Foreskin fibroblast (primary cell): ENCODE measurements at places on chromosomes 1 and 21.

GRCh38 chr1:12692967-12693782 is 22.7 kb upstream of the AADACL3 start:
- DNase-seq: no peak

GRCh38 chr21:45439161-45439872 is 34.4 kb downstream of the COL18A1 start:
- peak; percentile 87 for DNase-seq

DNA sequence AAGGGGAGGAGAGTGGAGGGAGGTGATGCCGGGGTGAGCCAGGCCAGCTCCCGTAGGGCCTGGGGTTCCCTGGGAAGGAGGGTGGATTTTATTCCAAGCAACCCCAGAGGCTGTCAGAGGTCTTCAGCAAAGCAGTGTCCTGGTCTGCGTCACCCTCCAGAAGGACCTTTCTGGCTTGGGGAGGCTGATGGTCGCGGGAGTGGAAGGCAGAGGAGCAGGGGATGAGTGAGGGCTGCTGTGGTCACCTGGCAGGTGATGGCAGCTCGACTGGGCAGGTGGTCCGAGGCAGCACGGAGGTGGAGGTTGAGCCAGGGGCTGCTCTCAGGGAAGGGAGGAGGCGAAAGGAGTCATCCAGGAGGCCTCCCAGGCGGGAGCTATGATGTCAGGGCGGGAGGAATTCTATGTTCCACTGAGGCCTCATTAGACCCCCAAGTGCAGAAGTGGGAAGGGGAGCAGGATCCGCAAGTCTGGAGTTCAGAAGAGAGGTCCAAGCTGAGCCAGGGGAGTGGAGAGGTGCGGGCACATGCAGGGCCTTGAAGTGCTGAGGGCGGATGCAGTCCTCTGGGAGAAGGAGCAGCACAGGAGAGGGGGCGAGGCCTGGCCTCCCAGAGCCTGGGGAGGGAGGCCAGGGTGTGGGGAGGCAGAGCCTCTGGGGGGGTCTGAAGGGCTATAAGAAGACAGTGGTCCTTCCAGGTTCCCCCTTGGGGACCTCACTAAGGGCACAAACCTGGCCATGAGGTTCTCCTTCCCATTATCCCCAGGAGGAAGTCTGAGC is 33.3 kb downstream of the BMP8A start:
- DNase-seq: no peak

DNA sequence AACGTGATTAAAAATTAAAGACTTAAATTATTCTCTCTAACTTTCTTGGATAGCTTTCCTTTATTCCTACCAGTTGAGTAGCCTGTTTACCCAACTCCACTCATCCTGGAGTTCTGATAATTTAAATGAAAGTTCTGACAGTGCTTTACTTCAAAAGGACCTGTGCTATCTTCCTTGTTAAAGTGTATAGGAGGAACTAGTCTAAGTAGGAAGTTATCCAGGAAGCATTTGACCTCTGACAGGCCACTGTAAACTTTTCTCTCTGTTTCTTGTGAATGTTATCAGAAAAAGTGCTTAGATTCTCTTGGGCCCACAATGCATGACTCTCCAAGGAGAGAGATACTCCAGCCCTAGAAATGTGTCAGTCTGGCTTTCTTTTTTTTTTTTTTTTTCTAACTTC is 9.2 kb downstream of the UAP1 start:
- DNase-seq: no peak

- peak; percentile 63 for DNase-seq
These were observed 89.9 kb upstream of the SSX2IP start for GRCh38 chr1:84780000-84780716.

DNA sequence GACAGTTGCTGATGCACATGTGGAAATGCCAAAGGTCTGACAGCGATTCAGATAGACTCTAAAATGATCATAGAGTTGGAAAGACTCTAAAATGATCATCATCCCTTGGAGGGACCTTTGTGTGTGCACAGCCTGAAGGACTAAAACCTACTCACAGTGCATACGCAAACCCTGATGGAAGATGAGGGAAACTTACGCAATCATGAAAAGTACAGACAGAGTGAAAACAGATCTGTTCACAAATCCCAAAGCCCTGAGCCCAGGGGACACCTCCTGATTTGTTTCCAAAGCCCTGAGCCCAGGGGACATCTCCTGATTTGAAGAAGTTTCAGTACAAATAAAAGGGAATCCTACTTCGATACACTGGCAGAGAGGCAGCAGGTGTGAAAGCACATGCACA is 79.3 kb upstream of the PROX1 start:
- DNase-seq: no peak

DNA sequence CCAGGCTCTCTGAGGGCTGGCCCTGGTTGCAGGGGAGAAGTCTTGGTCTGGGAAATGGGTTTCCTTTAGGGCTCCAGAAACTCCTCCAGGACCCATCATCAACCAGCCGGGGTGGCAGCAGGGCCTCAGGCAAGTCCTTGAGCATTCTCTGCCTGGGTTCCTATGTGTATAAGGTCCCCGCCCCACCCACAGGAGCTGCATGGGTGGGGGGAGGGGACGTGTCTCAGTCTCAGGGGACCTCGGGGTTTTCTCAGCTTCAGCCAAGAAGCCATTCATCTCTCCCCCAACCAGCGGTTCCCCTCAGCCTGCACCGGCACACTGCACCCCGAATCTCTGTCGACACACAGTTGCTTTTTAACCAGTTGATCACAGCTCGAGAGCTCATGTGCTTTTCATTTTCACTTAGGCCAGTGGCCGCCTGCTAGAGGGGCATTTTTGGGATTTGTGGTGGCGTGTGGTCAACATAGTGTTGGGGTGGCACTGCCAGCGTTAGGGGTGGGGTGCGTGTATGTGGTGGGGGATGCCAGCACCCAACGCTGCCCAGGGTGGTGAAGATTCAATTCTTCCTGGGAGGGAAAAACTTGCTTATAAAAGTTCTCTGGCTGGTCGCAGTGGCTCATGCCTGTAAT is 6.5 kb downstream of the RUNX3 start:
- no peak for DNase-seq

DNA sequence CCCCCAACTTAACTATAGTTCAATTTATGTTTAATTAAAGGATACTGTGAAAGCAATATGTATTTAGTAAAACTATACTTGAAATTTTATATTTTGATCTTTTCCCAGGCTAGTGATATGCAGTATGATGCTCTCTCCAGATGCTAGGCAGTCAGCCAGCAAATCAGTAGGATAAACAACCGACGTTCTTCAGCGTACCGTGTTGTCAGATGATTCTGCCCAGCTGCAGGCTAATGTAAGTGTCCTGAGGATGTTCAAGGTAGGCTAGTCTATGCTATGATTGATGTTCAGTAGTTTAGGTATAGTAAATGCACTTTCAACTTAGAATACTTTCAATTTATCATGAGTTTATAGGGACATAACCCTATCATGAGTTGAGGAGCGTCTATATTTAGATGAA is 762.6 kb downstream of the MRPL39 start:
- DNase-seq: no peak

- DNase-seq: peak; percentile 51
These were observed 27.8 kb upstream of the CD84 start for GRCh38 chr1:160607011-160607671.

GRCh38 chr1:72530646-72531045 is 248.3 kb upstream of the NEGR1 start:
- no peak for DNase-seq

DNA sequence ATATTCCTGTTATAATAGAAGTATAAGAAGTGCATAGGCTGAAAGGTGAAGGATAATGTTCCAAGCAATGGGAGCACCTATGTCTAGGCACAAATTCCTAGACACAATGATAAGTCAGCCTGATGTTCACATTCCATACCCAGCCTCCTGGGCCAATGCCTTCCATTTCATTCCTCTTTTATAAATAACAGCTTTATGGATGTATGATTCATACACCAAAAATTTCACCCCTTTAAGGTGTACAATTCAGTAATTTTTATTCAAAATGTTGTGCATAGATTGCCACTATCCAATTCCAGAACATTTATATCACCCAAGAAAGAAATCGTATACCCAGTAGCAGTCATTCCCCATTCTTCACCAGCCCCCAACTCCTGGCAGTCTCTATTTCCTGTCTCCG is 118.8 kb downstream of the BRINP2 start:
- no peak for DNase-seq

DNA sequence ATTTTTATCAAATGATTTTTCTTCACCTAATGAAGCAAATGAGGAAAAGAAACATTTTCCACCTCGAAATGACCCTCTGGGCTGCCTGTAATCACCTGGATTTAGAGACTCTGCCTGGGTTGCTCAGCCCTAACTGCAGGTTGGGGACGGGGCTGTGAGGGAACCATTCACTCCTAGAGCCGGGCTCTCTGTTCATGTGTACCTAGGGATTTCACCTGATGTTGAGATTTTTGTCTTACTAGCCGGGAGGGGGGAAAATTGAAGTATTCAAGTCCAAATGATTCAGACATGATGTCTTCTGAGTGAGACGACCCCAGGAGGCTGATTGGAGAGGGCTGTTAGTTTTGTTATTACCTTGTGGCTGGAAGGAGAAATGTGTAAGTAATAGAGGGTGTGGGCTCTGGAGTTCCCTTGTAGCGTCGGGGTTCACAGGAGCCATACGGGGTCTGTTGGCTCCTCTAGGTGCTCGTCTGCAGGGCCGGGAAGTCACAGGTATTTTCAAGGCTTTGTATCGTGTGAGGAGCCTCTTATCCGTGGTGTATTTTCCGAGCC is 42.3 kb upstream of the PWP2 start:
- no peak for DNase-seq

DNA sequence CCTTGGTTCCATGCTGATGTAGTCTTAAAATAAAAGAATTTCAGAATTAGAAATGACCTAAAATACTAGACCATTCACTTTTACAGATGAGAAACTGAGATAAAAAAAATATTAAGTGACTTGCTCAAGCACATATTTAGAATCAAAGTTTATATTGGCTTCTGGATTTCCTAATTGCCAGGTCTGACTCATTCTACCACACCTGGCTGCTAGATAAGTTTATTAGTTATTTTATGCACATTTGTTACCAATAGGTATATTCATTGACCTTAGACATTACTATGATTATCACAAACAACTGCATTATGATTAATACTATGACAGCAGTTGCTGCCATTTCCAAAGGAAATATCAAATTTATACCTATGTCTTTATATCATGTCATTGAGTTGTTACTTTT is 497.5 kb downstream of the RWDD3 start:
- no peak for DNase-seq

DNA sequence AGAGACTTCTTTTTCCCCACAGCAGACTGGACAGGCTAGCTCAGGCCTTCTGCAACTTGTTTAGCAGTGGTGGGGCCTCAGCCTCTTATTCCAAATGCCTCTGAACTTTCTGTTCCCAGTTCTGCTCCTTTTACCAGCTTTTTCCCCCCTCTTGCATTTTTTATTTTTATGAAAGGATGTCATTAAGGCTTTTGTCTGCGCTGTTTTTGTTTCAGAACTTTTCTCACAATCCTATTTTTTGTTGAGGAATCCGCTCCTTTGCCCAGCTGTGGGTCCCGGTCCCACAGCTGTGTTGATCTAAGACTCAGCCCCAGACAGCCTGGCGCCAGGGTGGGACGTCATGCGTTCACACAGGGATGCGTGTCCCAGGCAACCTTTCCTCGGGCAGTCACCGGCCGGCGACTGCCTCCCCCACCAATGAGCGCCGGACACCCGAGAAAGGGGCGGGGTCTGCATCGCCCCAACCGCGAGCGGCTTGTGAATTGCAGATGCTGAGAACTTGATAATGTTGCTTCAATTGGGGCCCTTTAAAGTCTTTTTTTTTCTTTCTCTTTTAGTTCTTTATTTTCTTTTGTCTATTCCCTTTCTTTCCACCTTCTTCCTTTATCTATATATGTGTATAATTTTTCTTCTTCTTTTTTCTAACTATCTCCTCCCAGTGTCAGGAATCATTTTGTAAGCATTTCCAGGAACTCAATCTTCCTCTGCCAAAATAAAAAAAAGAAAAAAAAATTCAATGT is 3.0 kb upstream of the ID3 start:
- peak; percentile 99 for DNase-seq

GRCh38 chr1:168431882-168432281 is 111.9 kb downstream of the XCL2 start:
- no peak for DNase-seq

GRCh38 chr1:67338642-67339041 is 31.0 kb downstream of the IL12RB2 start:
- peak; percentile 10 for DNase-seq

DNA sequence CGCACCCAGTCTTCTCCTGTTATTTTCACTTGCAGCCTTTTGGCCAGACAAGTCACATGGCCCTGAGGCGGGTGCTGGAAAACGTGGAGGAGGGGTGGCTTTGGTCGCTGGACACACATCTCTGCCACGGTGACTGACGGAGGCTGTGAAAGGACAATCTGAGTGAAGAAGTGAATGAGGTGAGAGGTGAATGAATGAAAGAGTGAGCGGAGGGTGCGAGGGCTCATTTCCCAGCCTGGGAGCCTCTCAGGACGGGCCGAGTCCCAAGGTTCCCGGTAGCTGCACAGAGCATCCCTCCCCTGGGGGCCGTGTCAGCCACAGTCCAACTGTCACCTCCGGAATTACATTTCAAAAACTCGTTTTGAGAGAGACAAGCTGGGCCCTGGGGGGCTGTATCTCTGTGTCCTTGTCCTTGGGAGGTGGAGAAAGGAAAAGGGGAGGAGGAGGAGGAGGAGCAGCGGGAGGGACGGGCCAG is 89.6 kb downstream of the UBIAD1 start:
- no peak for DNase-seq

GRCh38 chr1:24900985-24901781 is 28.9 kb downstream of the RUNX3 start:
- DNase-seq: no peak

- DNase-seq: peak; percentile 21
These were observed 647.2 kb upstream of the CXADR start for GRCh38 chr21:16865632-16866031.

- DNase-seq: no peak
These were observed 65.2 kb downstream of the FCRL5 start for GRCh38 chr1:157487096-157487495.

- no peak for DNase-seq
These were observed 52.5 kb downstream of the DISP1 start for GRCh38 chr1:222867316-222867715.

- no peak for DNase-seq
These were observed 46.5 kb upstream of the CDC7 start for GRCh38 chr1:91454136-91454535.

GRCh38 chr1:81823082-81823481 is 22.3 kb downstream of the ADGRL2 start:
- no peak for DNase-seq

GRCh38 chr1:90391126-90391525 is 326.0 kb downstream of the BARHL2 start:
- DNase-seq: peak; percentile 4
